Bronchial smooth muscle cell (primary cell): ENCODE measurements at places on chromosomes 16 and 17. TPM values are rescaled to one million over a fixed set of nuclear protein-coding genes. Genes with fewer than 3 reads are reported as not detected.

TBC1D3C gene
- total RNA-seq: 1.5 TPM in 1 of 2 replicates, not detected in the other

KRTAP9-8 gene
- total RNA-seq: not detected in 2 replicates

RNPS1 gene
- 23.2 and 41.8 TPM in 2 replicates for total RNA-seq

DHRS7C gene
- total RNA-seq: not detected in 2 replicates

UNC13D gene
- 1.6 and 2.5 TPM in 2 replicates for total RNA-seq

REXO5 gene
- 5.7 TPM in 2 replicates for total RNA-seq

KRTAP2-2 gene
- not detected in 2 replicates for total RNA-seq

C1QTNF1 gene
- total RNA-seq: 4.7 and 5.4 TPM in 2 replicates

KRTAP4-4 gene
- not detected in 2 replicates for total RNA-seq

FBXO39 gene
- 0.09 TPM in 1 of 2 replicates, not detected in the other for total RNA-seq

NOTUM gene
- total RNA-seq: under 0.01 TPM in 1 of 2 replicates, not detected in the other

PSMD7 gene
- total RNA-seq: 61.0 and 73.4 TPM in 2 replicates

ZNF594 gene
- 4.8 and 6.5 TPM in 2 replicates for total RNA-seq

P4HB gene
- 766 and 822 TPM in 2 replicates for total RNA-seq

FGF11 gene
- total RNA-seq: 1.0 and 1.1 TPM in 2 replicates

TP53TG3F gene
- total RNA-seq: not detected in 2 replicates

RRAD gene
- total RNA-seq: 9.8 and 11.7 TPM in 2 replicates

LCAT gene
- total RNA-seq: 5.2 and 6.5 TPM in 2 replicates

HAGHL gene
- 9.7 and 15.1 TPM in 2 replicates for total RNA-seq

TBC1D3D gene
- 0.16 and 0.94 TPM in 2 replicates for total RNA-seq

PRR15L gene
- total RNA-seq: not detected in 2 replicates

TMC8 gene
- total RNA-seq: not detected in 2 replicates

KRT39 gene
- total RNA-seq: 0.16 and 0.17 TPM in 2 replicates

HIGD1B gene
- total RNA-seq: not detected in 2 replicates

METRN gene
- 67.3 and 101 TPM in 2 replicates for total RNA-seq

GID4 gene
- total RNA-seq: 5.8 and 6.8 TPM in 2 replicates
